Osteoblast (primary cell): ENCODE measurements at places on chromosomes 6 and 20.

DNA sequence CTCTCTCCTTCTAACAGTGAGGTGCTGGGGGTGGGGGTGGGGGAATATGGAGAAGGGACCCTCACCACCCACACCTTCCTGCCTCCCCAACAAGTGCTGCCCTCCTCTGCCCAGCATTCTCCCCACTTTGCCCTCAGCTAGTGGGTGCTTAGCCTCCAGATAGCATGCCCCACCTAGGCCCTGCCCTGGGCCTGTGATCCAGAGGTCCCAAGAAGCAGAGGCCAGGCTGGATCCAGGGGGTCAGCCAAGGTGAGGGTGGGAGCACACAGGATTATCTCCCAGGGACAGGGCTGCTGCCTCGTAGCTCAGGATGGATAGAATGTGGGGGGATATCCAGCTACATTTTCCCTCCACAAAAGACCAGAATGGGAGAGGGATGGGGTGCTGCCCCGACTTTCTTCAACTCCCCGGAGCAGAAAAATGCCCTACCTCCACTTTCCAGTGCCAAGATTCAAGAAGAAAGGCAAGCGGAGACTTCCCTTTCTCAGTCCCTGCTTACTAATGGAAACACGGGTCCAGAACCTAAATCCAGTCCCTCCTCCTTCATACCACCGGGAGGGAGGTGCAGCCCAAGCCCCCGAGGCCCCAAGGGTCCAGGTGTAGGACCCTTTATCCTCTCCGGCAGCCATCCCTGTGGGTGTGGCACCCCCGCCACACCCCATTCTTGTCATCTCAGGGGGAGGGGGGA lies 987 bp downstream of the ADISSP start:
- DNase-seq, result peak; percentile 29

DNA sequence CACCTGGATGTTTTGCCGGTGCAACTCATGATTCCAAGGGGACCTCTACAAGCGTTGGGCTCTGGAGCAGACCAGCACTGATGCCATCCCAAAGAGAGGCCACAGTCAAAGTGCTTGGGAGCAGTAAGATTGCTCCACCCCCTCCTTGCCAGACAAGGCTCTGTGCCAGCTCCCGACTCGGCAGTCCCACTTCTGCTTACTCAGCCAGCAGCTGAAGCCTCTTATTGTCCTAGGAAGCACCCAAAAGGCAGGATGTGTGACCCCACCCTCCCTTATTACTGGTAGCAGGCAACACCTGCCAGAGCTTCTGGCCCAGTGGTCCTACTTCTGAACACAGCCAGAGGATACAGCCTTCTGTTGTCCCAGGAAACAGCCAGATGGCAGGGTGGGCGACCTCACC lies 614.2 kb downstream of the TENT5A start:
- no peak for DNase-seq

GRCh38 chr20:7856756-7857155 lies 83.5 kb downstream of the HAO1 start:
- no peak for DNase-seq

GRCh38 chr6:20712011-20712410 lies 177.8 kb downstream of the CDKAL1 start:
- DNase-seq, result no peak

DNA sequence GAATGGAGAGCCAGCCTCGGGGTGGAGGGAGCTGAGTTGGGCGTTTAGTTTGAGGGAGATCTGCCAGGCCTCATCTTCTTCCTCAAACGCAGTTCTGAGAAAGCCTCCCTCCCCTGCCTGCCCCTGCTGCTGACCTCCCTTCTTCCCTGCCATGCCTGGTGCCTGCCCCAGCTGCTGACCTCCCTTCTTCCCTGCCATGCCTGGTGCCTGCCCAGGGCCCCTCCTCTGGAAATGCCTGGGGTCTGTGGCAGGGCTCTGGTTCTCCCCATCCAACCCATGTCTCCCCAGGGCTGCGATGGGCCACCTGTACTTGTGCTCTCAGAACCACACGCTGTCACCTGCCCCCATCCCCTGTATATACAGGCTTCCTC lies 114.6 kb downstream of the VEGFA start:
- DNase-seq, result no peak
